ENCODE measurements at places on chromosomes 3 and 15.

DNA sequence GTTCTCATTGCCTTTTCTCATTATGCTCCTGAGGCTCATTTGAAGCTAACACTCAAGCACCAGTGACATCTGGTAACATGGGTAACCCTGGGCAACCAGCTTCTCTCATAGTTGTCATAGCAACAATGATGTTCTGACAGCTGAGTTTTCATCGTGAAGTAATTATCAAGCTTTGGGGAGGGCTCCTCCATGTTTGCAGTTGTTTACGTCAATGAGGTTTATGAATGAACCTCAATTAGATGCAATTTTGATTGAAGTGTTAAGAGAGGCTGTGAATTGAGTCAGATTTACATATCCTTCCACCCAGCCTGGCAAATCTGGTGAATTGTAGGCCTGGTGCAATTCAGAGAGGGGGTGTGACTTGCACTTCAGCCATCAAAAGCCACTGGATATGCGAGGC is 119.3 kb upstream of the CHD2 start:
- no peak for DNase-seq

GRCh38 chr15:93438310-93438709 is 349.3 kb upstream of the RGMA start:
- DNase-seq = no peak

- DNase-seq = no peak
Measured at GRCh38 chr3:23099677-23100076, 103.5 kb upstream of the UBE2E2 start.

DNA sequence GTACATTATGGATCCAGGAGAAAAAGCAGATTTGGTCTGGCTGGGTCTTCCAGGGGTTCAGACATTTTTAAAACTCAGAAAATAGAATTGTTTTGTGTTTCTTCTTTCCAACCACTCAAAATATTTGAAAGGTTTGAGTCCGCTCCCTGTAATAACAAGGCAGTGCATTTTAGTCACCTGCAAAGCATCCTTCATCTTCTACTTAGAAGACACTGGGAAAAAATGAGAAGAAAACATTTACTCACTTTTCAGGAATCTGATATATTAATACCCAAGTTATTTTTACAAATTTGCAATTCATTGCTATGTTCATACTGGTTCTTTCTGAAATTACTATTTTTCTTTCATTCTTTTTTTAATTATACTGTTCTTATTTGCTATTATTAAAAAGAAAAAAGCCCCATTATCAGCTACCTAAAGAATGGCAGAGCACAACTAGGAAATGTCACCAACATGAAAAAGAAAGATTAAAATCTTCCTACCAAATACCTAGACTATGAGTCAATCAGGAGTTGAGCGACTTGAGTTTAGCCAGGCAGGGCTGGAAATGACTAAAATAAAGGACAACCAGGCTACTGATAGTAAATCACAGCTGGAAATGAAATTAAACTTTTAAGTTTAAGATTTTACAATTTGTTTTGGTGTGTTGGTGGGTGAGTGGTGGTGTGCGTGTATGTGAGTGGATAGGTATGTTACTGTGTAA is 280.3 kb upstream of the THBS1 start:
- DNase-seq = peak; percentile 69

DNA sequence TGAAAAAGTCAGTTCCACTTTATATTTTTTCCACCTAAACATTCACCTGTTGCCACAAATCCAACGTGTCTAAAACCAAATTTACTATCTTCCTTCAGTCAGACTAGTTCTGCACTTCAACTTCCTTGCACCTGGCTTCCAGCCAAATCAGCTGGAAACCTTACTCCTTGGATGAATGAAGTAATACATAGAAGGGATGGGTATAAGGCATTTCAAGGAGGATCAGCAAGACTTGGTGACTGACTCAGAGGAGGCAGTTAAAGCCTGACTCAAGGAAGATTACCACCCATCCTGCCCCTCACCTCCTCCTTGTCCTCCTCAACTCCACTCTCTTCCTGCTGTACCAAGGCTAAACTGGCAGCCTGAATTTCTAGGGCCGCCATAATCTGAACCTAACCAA is 37.1 kb downstream of the QTRT2 start:
- DNase-seq = peak; percentile 69

DNA sequence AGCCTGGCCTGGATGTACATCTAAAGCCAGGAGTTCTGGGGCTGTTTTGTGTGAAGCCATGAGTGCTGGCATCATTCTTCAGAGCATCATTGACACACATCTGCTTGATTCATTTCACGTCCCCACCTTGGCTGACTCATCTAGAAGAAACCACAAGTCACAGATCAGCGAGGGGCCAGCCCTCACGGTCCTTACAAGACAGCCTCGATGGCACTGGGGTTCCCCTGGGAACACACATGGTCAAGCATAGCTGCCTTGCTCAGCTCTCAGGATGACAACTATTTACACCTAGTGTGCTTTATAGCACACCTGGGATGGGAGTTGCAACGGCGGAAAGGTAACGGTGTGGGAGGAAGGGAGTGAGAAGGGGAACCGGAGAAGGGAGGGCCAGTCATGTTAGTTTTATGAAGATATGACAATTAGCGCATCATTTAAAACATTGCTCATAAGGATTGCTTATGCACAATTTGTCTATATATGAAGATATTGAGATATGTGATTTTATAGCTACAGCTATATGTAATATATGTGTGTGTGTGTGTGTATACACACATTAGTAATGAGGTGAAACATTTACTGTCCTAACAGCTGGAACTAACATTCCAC is 227.1 kb downstream of the RPLP1 start:
- DNase-seq = no peak

DNA sequence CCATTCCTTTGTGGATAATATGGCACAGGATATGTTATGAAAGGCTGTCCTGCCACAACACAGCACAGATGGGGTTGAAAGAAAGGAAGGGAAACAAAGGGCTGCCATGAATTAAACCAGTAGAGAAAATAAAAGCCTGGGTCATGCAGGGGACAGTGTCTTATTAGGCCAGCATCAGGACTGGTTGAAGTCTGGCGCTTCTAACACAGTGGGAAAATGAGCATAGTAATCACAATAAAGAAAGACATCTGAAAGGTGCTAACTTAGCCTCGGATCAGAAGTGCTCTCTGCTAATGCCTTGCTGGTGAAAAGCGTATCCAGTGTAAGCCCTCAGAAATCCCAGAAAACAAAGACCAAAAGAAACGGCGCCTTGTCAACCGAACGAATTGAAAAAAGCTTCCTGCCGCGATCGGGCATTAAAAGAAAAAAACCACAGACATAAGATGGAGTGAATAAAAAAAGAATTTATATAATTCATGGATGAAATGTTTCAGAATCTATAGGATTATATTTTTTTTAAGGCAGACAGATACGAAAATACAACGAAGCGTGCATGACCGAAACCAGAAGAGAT is 566 bp upstream of the MKRN3 start:
- peak; percentile 11 for DNase-seq

- DNase-seq = no peak
Measured at GRCh38 chr3:72690629-72691028, 157.6 kb downstream of the SHQ1 start.

DNA sequence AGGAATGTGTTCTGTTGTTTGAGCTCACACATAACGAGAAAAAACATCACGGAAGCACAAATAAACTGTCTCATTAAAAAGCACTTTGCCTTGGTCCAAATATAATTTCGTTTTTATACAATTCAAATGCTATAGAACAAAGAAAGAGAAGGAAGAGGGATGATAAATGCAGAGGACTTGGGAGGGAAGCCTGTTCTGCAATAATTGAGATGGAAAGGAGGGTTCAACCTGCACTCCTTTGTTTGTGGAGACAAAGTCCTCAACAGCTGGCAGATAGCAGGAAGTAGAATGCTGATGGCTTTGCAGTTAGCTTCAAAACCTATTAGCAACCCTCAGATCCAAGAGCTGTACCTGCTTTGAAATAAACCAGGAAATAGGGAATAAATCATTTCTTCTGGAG is 1010.8 kb downstream of the FHIT start:
- no peak for DNase-seq

GRCh38 chr3:108406661-108407206 is 103.7 kb downstream of the MYH15 start:
- DNase-seq = peak; percentile 61

- no peak for DNase-seq
Measured at GRCh38 chr3:64763980-64764379, 76.2 kb upstream of the ADAMTS9 start.

- DNase-seq = no peak
Measured at GRCh38 chr15:80163217-80163616, 10.4 kb downstream of the FAH start.

GRCh38 chr15:100695048-100695447 is 92.7 kb downstream of the ASB7 start:
- no peak for DNase-seq

- no peak for DNase-seq
Measured at GRCh38 chr15:63978511-63979261, 67.6 kb downstream of the DAPK2 start.

GRCh38 chr3:31610700-31611275 is 78.1 kb downstream of the STT3B start:
- DNase-seq = peak; percentile 9

DNA sequence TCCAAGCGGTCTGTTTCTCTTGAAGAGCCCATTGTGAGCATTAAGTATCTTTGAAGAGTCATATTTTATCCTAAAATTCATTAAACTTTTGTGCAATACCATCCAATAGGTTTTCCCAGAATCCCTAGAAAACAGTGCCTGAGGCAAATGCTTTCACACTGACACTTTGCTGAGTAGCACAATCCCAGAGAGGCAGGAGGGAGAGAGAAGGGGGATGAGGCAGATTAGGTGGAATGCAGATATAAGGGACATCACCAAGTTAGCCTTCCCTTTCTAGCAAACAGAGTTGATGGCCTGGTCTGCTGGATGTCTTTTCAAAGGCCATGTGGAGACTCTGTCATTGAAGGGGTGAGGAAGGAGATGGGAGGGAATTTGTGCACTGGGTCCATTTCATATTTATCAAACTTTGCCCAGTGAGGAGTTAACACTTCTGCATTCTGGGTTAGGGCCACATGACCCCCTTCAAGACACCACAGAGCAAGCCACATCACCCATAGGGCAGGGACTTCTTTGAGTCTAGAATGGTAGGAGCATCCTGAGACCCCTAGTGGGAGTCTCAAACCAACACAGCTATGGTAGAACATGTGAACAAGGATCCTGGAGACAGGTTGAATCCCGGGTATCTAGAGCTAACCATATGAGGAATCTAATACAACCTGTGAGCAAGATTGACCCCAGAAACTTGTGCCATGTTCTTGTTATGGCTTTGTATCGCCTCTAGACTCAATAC is 32.0 kb upstream of the SEMA6D start:
- no peak for DNase-seq

DNA sequence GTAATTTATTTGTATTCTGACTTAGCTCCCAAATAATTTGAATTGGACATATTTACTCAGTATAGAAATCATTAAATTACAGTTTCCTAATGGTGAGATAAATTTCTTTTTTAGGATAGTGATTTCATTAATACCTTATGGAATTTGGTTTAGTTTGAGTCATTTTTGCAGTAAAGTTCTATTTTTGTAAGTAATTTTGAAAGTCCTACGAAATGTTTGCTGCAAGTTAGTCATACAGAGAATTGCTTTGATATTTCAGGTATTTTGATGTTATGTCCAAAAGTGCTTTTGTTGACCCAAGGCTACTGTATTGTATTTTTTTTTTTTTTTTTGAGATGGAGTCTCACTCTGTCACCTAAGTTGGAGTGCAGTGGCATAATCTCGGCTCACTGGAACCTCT is 41.7 kb downstream of the TCF12 start:
- no peak for DNase-seq

GRCh38 chr3:159448902-159449301 is 539.7 kb upstream of the IL12A start:
- DNase-seq = no peak

GRCh38 chr3:11558002-11558401 is 85.7 kb downstream of the VGLL4 start:
- DNase-seq = no peak

GRCh38 chr15:99249270-99249841 is at the start of gene TTC23:
TSS of gene TTC23 (minus strand) at chr15:99249581. CDS start at chr15:99228712, 20,869 bp downstream.
- DNase-seq = peak; percentile 74

- no peak for DNase-seq
Measured at GRCh38 chr3:15409239-15409638, 18.1 kb downstream of the METTL6 start.

- DNase-seq = no peak
Measured at GRCh38 chr3:196988241-196989029, 19.8 kb upstream of the PIGZ start.

DNA sequence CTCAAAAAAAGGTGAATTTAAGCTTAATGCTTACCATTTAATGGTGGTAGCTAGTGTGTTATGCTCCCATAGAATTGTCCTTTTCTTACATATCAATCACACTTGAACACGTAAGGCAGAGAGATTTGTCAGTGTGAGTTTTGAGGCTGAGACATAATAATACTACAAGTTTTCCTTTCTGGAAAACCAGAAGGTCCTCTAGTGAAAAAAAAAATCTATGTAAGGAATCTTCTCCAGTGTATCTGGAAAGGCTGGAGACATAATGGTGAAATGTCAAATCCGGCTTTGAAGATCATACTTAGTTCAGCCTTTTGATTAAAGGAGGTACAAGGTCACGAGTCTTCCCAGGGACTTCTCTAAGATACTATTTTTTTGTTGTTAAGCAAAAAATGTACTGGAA is 3.4 kb downstream of the TSC22D2 start:
- no peak for DNase-seq

- DNase-seq = no peak
Measured at GRCh38 chr3:190101320-190102011, 19.2 kb downstream of the P3H2 start.

- DNase-seq = no peak
Measured at GRCh38 chr3:24850245-24850644, 355.6 kb upstream of the THRB start.

DNA sequence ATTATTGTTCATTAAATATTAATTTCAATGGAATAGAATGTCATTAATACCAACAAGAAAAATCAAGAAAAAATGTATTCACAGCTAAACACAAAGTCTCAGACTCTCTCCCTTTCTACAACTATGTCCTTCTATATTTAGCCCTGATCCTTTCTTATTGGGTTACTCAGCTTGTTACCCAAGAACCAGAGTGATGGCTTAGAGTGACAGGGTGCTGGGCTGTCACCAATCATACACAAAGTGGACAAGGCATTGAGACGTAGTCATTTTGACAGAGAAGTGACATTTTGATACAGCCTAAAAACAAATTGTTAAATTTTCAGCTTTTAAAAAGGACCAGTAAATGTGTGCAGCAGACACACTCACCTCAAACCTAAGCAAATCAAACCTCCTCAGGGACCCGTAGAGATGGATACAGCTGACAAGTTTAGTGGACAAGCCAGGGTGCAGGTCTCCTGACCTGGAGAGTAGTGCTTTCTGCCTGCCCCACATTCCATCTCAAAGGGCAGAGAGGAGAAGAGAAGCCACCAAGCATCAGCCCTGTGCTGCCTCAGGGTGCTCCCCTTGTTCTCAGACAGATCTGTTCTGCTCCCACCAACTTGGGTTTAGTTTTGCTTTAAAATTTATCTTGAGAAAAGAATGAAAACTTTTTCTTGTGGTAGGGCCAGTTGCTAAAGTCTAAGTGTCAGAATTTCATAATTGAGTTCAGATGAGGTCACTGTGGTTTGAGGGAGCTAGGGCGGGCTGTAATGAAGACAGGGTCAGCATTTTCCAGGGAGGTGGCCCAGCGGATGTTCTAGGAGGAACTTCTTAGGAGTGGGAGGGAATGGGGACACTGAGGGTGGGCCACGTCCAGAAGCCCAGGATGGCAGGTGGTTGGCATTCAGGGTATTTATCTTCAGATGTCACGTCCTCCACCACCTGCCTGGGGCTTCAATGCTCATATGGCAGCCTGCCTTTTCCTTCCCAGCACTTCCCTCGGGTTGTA is 136.5 kb upstream of the TBL1XR1 start:
- no peak for DNase-seq

All from urothelium cell line (cell line).